Activated naive CD8-positive, alpha-beta T cell treated with anti-CD3 and anti-CD28 coated beads for 36 hours (primary cell): ENCODE measurements at places on chromosomes 6 and 20. TPM values are rescaled to one million over a fixed set of nuclear protein-coding genes. Genes with fewer than 3 reads are reported as not detected.

Gene C20orf141
- not detected for total RNA-seq

Gene RTN4IP1
- total RNA-seq = 10.9 TPM

DNA sequence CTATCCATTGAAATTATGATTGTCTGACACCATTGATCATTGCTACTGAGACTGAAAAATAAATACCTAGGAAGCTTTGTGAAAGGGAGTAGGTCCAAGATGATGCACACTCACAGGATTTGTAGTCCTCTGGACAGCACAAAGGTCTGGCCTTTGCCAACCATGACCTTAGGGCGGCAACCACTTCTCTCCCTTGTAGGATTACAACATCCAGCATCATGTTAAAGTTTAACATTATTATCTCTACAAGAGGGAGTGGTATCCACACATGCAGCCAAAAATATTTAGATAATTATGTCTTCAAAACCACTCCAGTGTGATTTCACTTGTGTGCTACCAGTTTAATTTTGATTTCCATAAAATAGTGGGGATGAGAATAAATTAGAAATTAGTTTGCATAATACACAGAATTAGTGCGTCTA lies 51.1 kb upstream of the NHSL1 start:
- H3K4me3 ChIP-seq = no peak overlapping the region
- no peak for DNase-seq
- no peak overlapping the region for H3K27ac ChIP-seq
- no peaks in the 10 kb centered on the region for H3K36me3 ChIP-seq

GRCh38 chr6:117907601-117908245 lies 659 bp downstream of the SLC35F1 start:
- DNase-seq = peak; percentile 6
- no peak overlapping the region for H3K27ac ChIP-seq
- no peak overlapping the region for H3K4me3 ChIP-seq
- H3K36me3 ChIP-seq = peaks cover 3% of the 10 kb centered on the region
- peaks cover 6% of the 10 kb centered on the region for H3K4me1 ChIP-seq

- H3K36me3 ChIP-seq = no peaks in the 10 kb centered on the region
- H3K27me3 ChIP-seq = no peaks in the 10 kb centered on the region
- H3K4me3 ChIP-seq = no peak overlapping the region
- DNase-seq = no peak
Measured at GRCh38 chr6:49646130-49646824, 9.6 kb upstream of the RHAG start.

- H3K36me3 ChIP-seq = no peaks in the 10 kb centered on the region
- H3K4me3 ChIP-seq = no peak overlapping the region
- no peaks in the 10 kb centered on the region for H3K27me3 ChIP-seq
- no peaks in the 10 kb centered on the region for H3K4me1 ChIP-seq
Measured at GRCh38 chr20:17627101-17627955, 54.7 kb downstream of the RRBP1 start.
